Activated naive CD8-positive, alpha-beta T cell treated with anti-CD3 and anti-CD28 coated beads, Interleukin-2, amount 10 ng/mL, durations not matched to agents 7 days and 5 days (primary cell): ENCODE measurements at places on chromosomes 11 and 22.
A peak's percentile ranks its signal among the peaks of the same experiment; 100 is the strongest.

GRCh38 chr22:46660604-46661201 is 40.5 kb downstream of the GRAMD4 start:
- DNase-seq: no peak

- DNase-seq: no peak
These were observed 8.7 kb downstream of the ACTN3 start for GRCh38 chr11:66555416-66555815.

DNA sequence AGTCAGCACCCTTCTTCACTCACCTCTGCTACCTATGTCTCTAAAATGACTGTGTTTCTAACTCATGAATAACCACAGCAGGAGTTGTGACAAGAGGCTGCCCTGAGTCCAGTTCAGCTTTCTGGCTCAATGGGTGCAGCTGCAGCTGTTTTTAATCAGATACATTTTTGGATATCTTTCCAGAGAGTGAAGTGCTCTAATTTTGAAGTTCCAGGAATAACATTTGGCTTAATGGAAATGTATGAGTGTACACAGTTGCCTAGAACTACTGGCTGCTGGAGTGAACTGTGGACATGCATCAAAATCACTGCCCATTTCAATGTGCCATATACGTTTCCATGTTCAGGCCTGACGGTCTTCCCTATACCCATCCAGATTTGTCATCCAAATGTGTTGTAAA is 769.5 kb upstream of the ANO3 start:
- DNase-seq: no peak

- no peak for DNase-seq
These were observed 46.6 kb upstream of the MMP7 start for GRCh38 chr11:102577182-102577581.

- no peak for DNase-seq
These were observed 21.5 kb downstream of the SHANK3 start for GRCh38 chr22:50694099-50694605.

- DNase-seq: no peak
These were observed 78.3 kb downstream of the EMSY start for GRCh38 chr11:76523147-76523546.

- DNase-seq: no peak
These were observed 1315.8 kb downstream of the BRD1 start for GRCh38 chr22:48511781-48512327.

GRCh38 chr22:30348809-30349208 is 7.9 kb downstream of the SF3A1 start:
- no peak for DNase-seq

- no peak for DNase-seq
These were observed 4.9 kb downstream of the MRGPRX3 start for GRCh38 chr11:18137186-18137800.

DNA sequence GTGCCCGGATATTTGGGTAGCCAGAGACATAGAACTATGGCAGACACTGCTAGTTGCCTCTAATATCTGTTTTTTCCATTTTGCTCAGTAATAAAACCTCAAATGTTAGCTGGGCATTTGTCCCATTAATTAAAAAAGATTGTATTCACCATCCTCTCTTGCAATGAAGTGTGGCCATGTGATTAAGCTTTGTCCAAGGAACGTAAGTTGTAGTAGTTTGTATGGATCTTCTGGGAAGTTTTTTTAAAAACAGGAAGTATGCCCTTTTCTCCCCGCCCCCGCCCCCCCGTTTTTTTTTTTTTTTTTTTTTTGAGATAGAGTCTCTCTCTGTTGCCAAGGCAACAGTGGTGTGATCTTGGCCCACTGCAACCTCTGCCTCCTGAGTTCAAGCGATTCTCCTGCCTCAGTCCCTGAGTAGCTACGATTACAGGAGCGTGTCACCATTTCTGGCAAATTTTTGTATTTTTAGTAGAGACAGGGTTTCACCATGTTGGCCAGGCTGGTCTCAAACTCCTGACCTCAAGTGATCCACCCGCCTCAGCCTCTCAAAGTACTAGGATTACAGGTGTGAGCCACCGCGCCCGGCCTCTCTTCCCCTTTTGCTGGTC is 1.7 kb upstream of the TMEM135 start:
- DNase-seq: no peak

DNA sequence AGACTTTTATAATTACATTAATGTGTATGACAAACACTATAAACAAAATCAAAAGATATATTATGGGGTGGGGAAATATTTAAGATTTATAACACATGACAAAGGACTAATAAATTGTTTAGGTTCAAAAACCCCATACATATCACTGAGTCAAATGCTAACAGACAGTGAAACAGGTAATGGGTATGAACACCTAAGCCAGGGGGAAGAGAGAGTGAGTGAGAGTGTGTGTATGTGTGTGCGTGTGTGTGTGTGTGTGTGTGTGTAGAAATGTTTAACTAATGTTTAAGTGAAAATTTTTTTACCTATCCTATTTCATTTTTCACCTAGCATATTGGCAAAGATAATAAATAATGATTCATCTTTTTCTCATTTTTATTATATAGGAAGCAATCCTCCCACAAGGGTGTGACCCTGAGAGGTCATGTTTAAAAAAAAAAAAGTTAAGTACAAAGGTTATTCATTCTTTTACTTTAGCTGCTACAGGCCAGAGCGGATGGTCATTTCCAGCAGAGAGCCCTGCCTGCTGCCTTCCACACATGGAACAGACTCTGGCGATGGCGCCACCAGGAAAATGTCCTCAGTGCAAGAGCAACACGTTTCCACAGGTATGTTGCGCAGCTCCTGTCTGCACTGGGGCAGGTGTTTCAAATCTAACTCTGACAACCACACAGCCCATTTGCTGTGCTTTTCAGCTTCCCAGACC is 72.9 kb downstream of the PISD start:
- DNase-seq: no peak

DNA sequence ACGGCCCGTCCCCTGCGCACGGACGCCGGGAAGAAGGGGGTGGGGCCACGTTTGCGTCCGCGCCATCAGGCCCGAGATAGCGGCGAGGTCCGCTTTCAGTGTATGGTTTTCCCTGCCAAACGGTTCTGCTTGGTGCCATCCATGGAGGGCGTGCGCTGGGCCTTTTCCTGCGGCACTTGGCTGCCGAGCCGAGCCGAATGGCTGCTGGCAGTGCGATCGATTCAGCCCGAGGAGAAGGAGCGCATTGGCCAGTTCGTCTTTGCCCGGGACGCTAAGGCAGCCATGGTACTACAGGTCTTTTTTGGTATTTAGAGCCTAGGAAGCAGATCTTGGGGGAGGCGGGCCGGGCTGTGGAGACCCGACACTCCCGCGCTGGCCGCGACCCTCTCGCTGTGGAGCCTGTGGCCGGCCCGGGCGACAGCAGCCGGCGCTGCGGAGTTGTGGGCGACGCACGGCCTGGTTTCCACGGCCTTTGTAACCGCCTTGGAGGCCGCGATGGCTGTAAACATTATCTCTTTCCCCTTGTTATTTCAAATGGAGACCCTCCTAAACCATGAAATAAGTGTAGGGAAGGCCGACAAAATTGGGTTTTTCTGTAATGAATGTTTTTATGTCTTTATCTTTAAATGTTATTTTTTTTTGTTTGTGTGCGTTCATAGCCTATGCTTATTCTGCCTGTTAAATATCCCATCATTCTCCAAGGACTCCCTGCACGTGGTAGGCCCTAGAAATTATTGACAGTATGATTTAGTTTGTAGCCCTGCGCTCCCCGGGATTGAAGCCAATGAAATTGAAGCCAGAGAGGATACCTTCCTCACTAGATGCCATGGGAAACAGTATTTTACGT is at the start of gene AASDHPPT:
Gene AASDHPPT, plus strand, starts transcription at position 54 of the 847 bp plus-strand sequence. Its CDS starts 49 bp downstream, at position 103.
- no peak for DNase-seq

GRCh38 chr11:22626573-22627239 is 1.1 kb upstream of the FANCF start:
- DNase-seq: no peak

GRCh38 chr11:66728038-66728692 is 851 bp downstream of the SPTBN2 start:
- no peak for DNase-seq

DNA sequence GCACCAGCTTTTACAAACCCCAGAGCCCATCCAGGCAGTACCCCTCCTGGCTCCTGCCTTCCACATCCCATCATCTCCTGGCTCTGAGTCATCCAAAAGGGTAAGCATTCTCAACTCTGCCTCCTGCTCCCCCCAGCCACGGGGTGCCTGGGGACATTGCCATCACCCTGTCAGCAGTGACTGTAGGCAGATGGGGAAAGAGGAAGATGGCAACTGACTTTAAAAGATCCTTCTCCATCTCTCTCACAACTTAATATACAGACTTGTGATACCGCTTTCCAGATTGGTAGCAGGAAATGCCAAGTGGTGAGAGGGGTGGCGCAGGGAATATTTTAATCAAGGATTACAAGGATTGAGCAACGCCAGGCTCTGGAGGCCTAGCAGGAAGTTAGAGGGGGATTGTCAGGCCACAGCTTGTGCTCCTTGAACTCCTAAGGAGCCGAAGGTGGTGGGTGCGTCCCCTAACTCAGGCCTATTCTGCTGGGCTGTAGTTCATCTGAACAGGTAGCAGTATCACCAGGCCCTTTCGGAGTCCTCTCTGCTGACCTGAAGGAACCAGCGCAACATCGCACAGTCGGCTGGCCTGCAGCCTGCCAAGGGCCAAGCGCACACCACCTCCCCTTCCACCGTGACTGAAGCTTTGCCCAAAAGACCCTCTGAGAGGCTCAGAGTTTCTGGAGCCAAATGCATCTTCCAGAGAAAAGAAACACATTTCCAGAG is 83.3 kb downstream of the ZC3H12C start:
- no peak for DNase-seq

- DNase-seq: no peak
These were observed 72.9 kb upstream of the ATXN10 start for GRCh38 chr22:45598596-45599217.

DNA sequence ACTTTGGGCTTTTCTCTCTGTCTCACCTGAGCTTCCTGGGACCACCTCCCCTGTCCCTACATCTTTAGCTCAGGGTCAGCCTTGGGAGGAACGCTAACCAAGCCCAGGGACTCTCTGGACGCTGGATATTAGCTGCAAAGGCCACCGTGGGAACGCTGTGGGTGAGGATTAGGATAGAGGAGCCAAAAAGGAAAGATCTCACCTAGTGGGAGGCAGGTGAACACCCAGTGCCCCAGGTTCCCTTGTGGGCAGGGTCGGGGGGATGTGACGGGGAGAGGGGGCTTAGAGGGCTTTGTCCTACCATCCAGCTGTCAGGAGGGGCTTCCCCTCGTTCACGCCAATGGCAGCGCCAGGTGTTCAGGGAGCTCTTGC is 50.2 kb downstream of the LINC01488 start:
- no peak for DNase-seq

DNA sequence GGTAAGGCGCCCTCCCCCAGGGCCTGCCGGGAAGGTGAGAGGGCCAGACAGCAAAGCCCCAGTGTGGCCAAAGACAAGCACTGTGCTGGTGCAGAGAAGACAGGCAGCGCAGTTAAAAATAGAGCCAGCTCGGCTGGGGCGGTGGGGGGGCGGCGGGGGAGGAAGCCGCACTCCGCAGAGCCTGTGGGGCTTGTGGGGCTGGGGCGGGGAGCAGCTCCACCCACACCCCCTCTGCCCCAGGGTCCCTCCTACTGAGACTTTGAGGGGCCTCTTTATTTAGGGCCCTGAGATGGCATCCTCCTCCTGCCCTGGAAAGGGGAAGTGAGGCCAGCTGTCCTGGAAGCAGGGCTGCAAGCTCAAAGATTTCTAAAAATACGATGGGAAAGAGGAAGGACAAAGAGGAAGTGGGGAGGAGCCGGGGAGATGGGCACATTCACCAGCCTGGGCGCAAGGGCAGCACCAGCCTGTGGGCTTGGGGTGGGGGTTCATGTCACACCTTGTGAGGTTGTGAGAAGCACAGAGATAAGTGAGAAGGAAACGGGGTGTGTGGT is 2.6 kb downstream of the CYTH4 start:
- peak; percentile 54 for DNase-seq
